NCI-H1930 (cell line): ENCODE measurements at places on chromosomes 6 and 20.

DNA sequence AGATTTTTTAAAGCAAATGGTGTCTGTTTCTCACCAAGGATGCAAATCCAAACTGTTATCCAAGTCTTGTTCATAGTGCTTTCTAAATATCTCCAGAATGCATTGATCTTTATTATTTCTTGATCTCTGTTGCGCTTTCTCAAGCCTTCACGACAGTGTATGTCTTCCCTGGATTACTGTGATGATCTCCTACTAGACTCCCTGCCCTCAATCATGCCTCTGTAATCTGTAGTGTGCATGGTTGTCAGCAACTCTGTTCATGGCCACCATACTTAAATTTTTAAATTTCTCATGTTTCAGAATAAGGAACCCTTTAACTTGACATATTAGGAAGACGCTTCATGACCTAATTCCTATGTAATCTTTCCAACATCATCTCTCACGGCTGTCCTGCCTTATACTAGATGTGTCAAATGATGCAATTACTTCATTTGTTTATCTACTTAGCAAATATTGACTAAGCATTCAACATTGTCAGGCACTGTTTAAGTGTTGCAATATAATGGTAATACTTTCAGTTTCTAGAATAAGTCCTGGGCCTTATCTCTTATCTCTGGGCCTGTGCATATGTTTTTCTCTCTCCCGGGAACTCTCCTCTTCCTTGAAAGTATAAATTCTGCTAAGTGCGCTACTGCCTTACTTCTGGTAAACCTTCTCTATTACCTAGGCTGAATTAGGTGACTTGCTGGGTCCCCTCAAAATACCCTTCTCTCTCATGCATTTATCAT, 25.6 kb upstream of the AHI1 start:
- no peak for DNase-seq

DNA sequence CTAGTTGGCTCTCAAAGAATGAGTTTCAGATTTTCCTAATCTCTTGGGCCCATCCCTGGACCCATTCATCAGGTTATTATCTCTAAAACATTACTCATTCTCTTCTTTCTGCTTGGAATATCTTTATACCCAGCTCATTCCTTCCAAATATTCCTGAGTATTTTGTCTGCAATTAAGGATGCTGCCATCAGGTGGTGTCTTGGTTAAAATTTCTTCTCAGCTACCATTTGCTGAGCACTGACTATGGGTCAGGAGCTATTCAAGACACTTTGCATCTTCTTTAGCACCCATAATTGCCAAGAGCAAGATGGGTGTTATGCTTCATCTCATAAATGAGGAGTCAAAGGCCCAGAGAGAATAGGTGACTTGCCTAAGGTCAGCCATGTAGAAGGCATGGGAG, 8.4 kb downstream of the SUN5 start:
- no peak for DNase-seq

- no peak for DNase-seq
These were observed 6.8 kb upstream of the MRPS10 start for GRCh38 chr6:42224222-42225028.

DNA sequence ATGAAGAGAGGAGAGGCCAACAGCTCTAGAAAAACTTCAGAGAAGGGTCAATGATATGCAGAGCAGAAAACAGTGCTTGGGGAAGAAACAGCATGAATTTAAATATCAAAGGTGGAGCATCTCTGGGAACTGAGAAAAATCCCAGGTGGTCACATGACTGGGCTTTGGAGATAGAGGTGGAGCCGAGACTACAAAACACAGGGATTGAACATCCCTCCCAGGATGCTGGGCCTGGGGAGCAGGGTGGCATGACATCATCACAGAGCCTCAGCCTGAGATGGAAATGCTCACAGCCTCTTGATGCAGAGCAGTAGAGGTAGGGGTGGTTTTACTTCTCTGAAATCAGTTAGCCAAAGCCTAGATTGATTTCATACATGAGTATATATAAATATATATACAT, 529.5 kb downstream of the PRKN start:
- DNase-seq = no peak

DNA sequence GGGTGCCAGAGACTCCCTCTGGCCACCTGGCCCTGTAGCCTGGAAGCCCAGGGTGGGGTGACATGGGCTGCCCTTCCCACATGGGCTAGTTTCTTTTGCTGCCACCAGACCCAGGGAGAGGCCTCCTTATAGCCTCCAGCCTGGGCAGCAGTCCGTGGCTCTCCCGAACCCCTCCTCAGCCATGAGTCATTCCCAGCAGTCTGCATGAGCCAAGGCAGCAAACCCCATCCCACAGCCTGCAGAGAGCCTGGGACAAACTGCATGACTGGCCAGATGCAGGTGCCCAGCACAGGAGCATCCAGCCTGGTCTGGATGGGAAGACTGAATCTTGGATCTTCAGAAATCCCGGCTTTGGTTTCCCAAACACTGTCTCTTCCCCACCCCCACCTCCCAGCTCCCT, 75.7 kb downstream of the MRPL14 start:
- no peak for DNase-seq

GRCh38 chr6:145883263-145883662, 68.7 kb upstream of the FBXO30 start:
- no peak for DNase-seq
